RPMI7951 (cell line): ENCODE measurements at places on chromosomes 7 and 10. TPM values are rescaled to one million over a fixed set of nuclear protein-coding genes. Genes with fewer than 3 reads are reported as not detected.

Gene THSD7A
- under 0.01 TPM in 1 of 2 replicates, not detected in the other for total RNA-seq

Gene DPCD
- 65.8 and 69.5 TPM in 2 replicates for total RNA-seq

- peak; percentile 61 for DNase-seq
Observed at GRCh38 chr7:97006055-97006815, 882 bp downstream of the DLX6 start.

DNA sequence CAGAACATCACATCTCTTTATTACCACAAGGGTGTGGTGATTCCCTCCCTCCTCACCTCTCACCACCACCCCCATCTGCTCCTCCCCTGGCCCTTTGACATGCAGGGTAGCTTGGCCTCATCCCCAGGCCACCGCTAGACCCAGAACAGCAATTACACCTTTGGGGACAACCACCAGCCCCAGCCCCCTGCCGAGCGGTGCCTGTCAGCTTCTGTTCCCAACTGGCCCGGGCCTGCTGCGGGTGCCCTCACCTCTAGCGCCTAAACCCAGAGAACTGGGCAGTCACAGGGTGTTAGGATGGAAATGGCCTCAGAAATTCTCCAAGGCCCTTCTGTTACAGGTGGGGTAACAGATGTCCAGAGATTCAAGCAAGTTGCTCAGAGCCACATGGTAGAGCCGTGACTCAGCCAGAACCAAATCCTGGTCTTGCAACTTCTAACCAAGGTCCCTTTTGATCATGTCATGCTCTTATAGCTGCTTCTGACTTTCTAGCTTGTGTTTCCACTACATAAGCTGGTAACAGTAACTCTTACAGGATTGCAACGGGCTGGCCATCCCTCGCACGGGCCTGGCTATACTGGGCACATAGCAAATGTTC lies 78.0 kb downstream of the PRKAG2 start:
- DNase-seq, result no peak

GRCh38 chr7:151923097-151923876 lies 33.0 kb upstream of the GALNTL5 start:
- DNase-seq, result no peak

- DNase-seq, result no peak
Observed at GRCh38 chr10:46229144-46229563, 57.6 kb upstream of the ANTXRL start.

GRCh38 chr7:111145472-111145871 lies 54.5 kb downstream of the LRRN3 start:
- no peak for DNase-seq

DNA sequence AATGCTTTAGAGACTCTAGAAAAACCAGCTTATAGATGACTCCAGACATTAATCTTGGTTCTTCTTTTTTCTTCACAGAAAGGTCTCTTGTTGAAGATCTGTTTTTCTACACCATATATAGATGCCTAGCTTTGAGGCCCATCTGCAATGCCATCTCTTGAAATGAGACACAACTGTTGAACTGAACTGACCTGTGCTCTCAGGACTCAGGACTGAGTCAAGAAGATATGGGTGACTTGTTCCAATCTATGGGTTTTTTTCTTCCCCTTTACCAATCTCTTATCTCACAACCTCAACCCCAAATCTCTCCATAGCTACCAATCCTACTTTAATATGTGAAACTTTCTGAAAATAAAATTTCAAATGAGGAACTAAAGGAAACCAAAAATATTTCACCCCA lies 194.7 kb downstream of the SNX13 start:
- DNase-seq, result no peak

DNA sequence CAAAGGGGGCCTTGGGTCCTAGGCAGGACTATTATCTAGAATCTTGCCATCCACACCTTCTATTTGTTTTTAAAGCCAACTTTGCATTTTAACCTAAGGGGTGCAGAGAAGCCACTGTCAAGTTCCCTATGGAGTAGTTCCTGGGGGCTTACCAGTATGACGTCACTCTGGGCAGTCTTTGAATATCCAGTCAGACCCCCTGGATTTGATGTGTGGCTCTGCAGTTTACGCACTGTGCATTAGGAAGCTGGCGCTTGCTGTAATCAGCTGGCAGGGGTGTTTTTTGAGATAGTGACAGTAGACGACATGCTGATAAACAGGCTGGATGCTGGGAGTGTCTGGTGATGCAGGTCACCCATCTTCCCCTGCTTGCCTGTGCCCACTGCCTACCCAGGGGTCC lies 892.7 kb upstream of the ZNF722 start:
- no peak for DNase-seq

GRCh38 chr10:78736926-78737630 lies 331.7 kb upstream of the ZMIZ1 start:
- no peak for DNase-seq

- DNase-seq, result no peak
Observed at GRCh38 chr7:129613016-129613337, 1.5 kb downstream of the NRF1 start.
